Jurkat, Clone E6-1 (cell line): ENCODE measurements at places on chromosomes 5 and 9.

GRCh38 chr9:96425500-96426169, 7.5 kb upstream of the ZNF367 start:
- DNase-seq = no peak

GRCh38 chr5:170745481-170746071, 37.9 kb upstream of the GABRP start:
- no peak for DNase-seq

- no peak for DNase-seq
Measured at GRCh38 chr5:1983401-1983800, 100.7 kb upstream of the IRX4 start.

- no peak for DNase-seq
Measured at GRCh38 chr9:7103367-7103766, 345.6 kb downstream of the KDM4C start.

GRCh38 chr5:58459146-58460001, 512 bp downstream of the PLK2 start:
- no peak for DNase-seq

DNA sequence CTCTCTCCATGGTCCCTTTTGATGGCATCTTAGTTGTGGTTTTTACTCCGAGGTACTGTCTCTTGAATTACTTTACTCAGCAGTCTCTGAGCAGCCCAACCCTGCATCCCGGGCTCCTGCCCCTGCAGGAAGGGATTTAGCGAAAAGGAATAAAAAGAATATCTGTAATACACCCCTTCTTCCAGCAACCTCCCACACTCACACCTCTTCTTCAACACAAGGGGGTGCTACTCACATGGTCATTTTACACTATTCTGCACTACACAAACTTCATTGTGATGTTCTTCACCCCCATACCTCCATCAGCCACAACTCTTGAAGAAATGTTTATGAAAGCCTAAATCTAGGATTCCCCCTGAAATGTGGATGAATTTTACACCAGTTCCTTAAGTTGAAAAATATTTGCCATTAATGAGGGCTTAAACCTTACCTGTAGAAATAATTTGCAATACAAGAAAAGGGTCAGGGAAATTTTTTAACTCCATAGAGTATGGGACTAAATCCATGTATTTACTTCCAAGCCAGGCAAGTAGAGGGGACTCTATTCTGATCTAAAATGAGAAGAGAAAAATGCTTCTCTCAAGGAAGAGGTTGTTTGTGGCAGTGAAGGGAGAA, 26.0 kb downstream of the TPD52L3 start:
- peak; percentile 67 for DNase-seq

DNA sequence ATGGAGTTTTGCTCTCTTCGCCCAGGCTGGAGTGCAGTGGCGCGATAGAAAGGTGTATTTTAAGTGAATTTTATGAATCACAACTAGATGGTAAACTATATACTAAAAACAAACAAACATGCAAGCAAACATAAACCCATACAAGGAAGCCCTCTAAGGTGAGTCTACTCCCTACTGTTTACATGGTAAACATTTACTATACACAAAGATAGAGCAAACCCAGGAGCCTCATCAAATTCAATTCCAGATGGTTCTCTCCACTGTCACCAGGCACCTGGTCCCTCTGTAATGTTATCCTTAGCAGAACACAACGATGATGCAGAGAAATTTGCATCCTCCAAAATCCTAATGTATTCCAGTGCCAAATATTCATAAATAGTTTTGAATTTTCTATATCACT, 17.9 kb downstream of the ANKH start:
- no peak for DNase-seq

DNA sequence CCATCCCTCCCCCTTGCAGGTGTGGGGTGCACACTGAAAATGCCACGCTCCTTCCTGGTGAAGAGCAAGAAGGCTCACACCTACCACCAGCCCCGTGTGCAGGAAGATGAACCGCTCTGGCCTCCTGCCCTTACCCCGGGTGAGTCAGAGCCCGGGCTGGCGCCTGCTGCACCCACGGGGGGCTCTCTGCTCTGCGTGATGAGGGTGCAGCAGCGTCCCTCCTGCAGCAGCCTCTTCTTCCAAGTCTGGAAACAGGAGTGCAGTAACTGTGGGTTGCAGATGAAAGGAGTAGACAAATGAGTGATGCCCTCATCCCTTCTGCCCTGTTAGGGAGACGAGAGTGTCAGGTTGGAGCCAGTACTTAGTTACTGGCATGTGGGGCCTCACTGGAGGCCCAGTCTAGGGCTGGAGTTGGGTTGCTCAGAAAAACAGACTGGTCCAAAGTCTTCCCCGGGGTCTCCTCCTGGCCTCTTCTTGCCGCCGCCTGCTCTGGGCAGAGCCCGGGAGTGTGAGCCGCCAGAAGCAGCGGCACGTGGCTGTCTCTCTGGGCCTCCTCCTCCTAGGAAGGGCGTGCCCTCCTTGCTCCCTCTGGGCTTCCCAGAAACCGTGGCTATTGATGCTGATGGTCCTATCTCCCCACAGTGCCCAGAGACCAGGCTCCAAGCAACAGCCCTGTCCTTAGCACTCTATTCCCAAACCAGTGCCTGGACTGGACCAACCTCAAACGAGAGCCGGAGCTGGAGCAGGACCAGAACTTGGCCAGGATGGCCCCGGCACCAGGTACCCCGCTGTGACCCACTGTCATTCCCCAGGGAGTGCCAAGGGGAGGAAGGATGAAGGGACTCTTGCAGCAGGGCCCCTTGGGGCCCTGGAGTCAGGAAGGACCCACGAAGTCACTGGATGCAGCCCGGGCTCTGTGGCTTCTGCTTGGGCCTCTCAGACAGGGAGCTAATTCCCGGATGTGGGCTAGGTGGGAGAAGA, 8.4 kb downstream of the GFI1B start:
- no peak for DNase-seq

GRCh38 chr9:100211476-100211875, 112.4 kb downstream of the INVS start:
- DNase-seq = no peak

GRCh38 chr5:112743631-112744030, 5.9 kb downstream of the APC start:
- no peak for DNase-seq

DNA sequence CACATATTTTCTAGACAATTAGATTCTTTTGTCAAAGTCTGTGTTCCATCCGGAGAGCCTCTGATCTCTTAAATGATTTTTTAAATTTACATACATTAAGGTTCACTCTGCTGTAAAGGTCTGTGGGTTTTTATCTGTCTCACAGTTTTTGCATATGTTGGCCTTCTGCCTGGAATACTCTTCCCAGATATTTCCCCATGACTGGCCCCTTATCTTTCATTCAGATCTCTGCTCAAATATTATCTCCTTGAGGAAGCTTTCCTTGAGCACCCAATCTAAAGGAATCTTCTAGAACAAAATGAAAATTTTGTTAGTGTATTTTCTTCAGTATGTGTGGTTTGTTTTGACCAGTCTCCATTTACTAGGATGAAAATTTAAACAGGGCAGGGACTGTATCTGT, 26.3 kb downstream of the FAF2 start:
- DNase-seq = no peak

DNA sequence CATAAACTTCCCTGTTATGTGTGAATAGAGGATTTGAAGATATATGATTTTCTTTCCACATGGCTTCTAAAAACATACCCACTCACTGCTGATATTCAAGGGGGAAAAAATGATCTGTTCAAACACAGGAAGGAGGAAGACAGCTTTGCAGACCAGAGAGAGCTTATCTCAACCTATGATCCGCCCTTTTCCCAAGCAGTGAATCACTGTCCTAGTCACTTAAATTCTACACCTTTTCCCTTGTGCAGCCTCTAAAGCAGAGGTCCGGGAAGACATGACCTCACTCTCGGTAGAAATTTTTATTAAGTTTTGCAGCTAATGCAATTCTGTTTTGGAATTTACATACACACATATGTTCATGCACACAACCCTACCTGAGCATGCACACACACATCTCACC, 197.2 kb downstream of the DIRAS2 start:
- no peak for DNase-seq
